Pancreas (tissue), 10 donors: ENCODE measurements at places on chromosomes 16 and 17. TPM values are rescaled to one million over a fixed set of nuclear protein-coding genes. Genes with fewer than 3 reads are reported as not detected.
A peak's percentile ranks its signal among the peaks of the same experiment; 100 is the strongest.

GRCh38 chr16:77169650-77170236 lies 21.2 kb upstream of the MON1B start:
- DNase-seq, result no peak

DNA sequence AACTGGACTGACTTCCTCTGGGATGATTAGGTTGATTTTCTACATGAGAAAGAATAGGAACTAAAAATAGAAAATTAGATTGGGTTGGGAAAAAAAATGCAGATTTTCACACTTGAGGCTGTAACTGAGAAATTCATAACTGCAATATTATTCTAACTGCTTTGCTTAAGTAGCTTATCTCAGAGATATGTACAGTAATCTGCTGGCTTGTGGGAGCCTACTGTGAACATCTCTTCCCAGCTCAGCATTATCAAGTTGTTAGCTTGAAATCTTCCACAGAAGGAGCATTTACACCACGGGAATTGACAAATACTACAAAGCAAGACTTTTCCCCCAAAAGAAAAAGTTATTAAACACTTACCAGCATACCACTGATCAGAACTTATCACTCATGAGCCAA lies 58.9 kb downstream of the CNTNAP4 start:
- no peak for DNase-seq

- no peak for DNase-seq
Measured at GRCh38 chr17:29677824-29678223, 55.1 kb upstream of the CORO6 start.

DNA sequence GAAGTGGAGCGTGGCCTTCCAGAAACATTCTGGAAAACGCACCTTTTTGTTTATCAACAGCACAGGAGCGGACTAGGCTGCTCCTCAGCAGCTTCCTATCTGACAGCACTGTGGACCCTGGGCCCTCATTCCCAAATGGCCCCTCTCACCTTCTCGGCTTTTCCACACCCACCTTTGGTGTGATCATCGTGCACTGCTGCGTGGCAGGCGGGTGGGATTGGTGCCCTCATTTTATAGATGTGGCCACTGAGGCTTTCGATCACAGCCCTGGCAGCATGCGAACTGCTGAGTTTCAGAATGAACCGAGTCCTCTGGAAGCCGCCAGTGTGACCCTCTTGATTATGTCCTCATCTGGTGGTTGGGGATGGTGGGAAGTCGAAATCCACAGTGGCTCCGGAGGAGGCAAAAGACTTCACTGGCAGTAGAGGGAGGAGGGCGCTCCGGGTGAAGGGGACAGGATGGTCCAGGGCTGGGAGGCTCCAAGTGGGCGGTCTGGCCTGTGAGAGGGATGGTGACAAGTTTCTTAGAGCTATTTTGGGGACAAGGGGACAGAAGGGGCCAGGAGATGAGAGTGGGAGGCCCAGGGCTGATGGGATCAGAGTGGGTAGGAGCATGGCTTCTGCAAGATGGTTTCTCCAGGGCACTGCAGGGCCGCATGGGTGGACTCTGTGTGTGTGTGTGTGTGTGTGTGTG lies 49.5 kb downstream of the NKD1 start:
- no peak for DNase-seq

DNA sequence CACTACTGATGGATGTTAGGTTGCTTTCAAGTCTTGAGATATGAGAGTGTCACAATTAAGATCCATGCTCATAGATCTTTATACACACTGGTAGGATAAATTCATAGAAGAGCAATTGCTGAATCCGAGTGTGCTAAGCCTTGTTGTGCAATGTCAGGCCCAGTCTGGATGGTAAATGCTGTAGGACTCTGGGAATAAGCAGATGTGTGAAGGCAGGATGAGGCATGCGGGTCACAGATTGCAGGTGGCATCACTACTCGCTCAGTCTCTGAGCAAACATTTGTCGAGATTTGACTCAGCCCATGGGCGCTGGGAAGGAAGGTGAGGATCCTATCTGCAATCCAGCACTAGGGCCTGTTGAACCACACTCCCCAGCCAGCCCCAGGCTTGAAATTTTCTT lies 40.7 kb downstream of the TMEM186 start:
- DNase-seq, result no peak

DNA sequence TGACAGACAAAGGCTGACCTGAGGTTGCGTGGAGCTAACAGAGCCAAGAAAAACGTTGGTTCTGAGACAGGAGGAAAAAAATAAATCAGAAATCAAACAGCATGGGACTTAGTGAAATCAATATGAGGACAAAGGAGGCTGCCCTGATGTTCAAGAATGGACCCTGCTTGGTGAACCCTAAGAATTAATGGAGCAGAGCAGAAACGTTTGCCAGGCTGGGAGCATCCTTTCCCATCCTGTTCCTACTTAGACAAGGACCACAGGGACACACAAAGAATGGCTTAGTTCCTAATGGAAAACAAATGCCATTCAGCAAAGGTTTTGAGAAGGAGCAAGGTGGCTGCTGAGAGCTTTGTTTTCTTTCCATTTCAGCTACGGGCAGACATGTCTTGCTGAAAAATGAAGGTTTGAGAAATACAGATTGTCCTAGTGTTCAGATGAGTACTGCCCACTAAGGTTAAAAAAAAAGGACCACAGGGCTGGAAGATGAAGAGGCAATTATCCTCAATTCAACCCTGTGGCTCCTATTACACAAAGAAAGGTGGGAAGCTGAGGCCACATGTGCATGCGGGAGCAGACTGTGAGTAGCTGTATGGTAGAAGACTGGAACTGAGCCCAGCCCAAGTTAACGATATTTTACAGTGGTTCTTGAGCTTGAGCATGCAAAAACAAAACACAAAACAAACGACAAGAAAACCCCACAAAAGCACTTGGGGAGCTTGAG lies 230.1 kb downstream of the SLC39A11 start:
- DNase-seq, result no peak

DNA sequence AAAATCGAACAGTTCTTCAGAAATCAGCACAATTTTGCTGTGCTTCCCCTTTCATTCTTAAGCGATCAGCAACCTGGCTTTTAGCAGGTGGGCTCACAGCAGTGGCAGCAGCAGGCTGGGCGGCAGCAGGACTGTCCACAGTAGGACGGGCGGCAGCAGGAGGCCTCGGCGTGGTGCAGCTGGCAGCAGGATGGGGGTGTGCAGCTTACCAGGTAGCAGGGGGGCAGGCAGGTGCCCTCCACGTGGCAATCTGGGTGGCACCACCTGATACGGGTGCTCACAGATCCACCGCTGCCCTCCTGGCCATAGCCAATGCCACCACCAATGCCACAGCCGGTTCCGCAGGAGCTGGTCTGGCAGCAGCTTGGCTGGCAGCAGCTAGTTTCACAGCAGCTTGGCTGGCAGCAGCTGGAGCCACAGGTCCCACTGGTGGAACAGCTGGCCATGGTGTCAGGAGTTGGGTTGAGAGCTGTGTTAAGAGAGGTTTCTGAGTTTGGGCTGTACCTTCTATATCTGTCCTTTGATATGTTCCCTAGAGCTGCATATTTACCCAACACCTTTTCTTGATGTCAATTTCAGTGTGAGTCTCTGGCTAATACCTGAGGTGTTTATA lies at the start of gene KRTAP1-4:
TSS of gene KRTAP1-4 (minus strand) at position 563 of the 613 bp plus-strand sequence. CDS start at position 446, 117 bp downstream.
- peak; percentile 42 for DNase-seq

GRCh38 chr16:73210686-73211085 lies 162.8 kb upstream of the ZFHX3 start:
- no peak for DNase-seq

DNA sequence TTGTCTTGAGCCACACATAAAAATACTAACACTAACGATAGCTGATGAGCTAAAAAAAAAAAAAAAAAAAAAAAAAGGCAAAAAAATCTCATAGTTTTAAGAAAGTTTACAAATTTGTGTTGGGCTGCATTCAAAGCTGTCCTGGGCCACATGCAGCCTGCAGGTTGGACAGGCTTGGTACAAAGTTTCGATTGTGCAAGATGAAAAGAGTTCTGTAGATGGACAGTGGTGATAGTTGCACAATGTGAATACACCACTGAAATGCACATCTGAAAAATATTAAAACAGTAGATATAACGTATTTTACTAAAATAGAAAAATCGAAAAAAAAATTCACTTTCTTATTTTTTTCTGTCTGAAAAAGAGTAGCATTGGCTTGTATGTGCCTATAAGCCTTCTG lies 42.9 kb downstream of the AMFR start:
- no peak for DNase-seq

GRCh38 chr16:23280483-23280967 lies 21.6 kb upstream of the SCNN1B start:
- no peak for DNase-seq

DNA sequence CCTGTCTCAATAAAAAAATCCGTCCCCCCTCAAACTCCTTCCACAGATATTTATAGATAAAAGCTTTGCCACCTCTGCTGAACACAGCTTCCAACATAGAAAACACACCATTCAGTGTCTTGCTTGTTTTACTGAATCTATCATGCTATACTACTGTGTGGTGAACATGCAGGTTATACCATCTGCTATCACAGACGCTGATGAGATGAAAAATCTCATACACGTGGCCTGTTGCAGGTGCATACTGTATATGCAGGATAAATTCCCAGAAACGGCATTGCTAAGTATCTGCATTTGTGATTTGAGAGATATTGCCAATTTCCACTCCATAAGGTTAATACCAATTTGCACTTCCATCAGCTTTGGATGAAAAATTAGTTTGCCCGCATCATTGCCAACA lies 30.4 kb upstream of the IL34 start:
- no peak for DNase-seq

DNA sequence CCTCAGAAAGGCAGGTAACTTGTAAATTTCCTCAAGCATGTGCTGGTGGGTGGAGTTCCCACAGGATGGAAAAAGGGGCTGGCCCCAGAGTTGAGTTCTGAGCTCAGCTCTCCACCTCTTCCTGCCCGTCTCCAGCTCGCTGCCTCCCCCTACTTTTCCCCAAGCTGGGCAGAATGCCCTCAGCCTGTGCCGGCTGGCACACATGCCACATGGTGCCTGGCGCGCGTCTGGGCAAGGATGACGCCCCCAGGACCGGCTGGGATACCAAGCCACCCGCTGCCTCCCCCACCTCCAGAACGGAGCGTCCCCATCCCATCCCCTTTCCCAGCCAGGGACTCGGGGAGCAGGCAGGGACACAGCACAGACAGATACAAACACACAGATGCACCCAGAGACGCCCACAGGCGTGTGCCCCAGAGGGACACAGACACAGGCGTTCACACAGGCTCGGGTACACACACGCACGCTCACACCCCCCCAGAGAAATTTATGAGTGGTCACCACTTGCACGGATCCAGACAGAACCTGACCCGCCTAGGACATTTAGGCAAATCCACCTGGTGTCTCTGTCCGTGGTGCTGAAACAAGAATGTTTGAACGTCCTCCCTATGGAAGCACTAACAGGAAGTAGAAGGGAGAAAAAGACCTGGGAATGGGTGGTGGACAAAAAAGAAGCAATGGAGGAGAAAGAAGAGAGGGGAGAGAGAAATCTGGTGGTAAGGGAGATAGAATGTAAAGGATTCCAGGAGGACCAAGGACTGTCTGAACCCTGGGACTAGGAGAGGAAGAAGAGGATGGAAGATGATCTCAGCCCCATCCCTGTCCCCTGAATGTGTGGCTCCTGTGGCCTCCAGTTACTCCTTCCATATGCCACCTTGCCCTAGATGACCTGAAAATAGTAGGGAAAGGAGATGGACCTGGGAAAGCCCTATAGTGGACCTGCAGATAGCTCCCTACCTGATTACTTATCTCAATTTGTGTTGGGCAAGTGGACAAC lies 15.5 kb downstream of the NEUROD2 start:
- DNase-seq, result no peak

GRCh38 chr16:56252835-56253234 lies 61.5 kb downstream of the GNAO1 start:
- DNase-seq, result no peak

GRCh38 chr17:5931616-5932015 lies 138.6 kb upstream of the WSCD1 start:
- no peak for DNase-seq

GRCh38 chr16:720447-720989 lies 428 bp upstream of the ANTKMT start:
- peak; percentile 58 for DNase-seq

GRCh38 chr17:55430541-55431288 lies 9.1 kb upstream of the MMD start:
- DNase-seq, result no peak

GRCh38 chr17:50768346-50768761 lies 1.0 kb upstream of the ANKRD40CL start:
- DNase-seq, result peak; percentile 83

- DNase-seq, result no peak
Measured at GRCh38 chr16:84299734-84300440, 5.2 kb downstream of the WFDC1 start.

DNA sequence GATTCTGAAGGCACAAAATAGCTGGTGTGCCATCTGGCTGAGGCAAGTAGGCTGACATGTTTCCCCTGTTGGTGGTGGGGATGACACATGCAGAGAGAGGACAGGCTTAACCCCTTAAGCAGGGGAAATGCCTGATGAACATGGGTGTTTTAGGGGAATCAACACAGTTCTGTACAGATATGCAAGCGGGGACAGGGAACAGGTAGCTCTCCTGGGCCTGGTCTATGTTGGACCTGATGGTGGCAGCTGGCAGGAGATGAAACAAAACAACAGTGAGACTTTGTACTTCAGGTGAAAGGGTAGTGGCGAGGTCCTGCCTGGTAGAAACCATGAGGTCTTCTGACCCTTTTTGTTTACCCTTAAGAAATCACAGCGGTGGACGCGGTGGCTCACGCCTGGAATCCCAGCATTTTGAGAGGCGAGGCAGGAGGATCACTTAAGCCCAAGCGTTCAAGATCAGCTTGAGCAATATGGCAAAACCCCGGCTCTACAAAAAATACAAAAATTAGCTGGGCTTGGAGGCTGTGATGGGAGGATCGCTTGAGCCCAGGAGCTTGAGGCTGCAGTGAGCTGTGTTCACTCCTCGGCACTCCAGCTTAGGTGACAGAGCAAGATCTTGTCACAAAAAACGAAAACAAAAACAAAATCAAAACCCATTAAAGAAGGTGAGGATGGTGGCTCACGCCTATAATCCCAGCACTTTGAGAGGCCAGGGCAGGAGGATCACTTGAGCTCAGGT lies 10.5 kb downstream of the OR1F1 start:
- no peak for DNase-seq

DNA sequence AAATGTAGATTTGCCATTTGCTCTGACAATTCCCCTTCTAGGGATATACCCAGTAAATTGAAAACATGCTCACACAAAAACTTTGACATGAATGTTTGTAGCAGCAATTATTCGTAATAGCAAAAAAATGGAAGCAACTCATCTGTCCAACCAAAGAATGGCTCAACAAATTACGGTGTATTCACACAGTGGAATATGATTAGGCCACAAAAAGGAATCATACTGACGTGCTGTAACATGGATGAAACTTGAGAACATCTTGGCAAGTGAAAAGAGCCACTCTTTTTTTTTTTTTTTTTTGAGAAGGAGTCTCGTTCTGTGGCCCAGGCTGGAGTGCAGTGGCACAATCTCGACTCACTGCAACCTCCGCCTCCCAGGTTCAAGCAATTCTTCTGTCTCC lies 24.1 kb upstream of the SPNS3 start:
- DNase-seq, result no peak

Gene TRPV2
- polyA plus RNA-seq, result 7.8 TPM

Gene HSPB9
- 0.85 TPM for polyA plus RNA-seq

Gene CTRB1
- 29,718 TPM for polyA plus RNA-seq

Gene CCL14
- polyA plus RNA-seq, result 5.7 TPM

Gene CNGB1
- 0.04 TPM for polyA plus RNA-seq

Gene KCNH6
- 2.5 TPM for polyA plus RNA-seq

Gene DRC3
- polyA plus RNA-seq, result 10.7 TPM
